NCI-H524 treated with DMSO at 0.1 percent for 48 hours (cell line): ENCODE measurements at places on chromosomes 2 and 18.
A peak's percentile ranks its signal among the peaks of the same experiment; 100 is the strongest.

- no peak for DNase-seq
Measured at GRCh38 chr18:36798738-36799473, 29.9 kb downstream of the TPGS2 start.

DNA sequence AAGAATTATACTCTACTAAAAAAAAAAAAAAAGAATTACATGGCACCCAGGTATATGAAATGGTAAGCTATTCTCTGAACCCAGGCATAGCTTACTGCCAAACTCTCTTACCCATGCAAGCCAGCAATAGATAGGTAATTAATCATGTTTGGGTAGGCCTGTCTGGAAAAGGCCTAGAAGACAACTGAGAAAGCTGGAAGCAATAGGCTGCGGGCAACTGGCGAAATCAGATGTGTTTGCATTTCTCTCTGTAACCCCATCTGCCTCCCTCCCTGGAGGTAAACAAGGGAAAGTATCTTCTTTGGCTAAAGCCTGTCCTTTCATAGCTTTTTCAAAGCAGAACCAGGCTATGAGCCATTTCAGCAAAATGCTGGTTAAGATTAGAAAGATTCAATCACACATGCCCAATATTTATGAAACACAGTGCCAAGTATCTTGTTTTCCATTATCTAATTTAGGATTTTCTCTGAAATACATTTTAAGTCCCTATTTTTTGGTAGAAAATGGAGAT lies 934.8 kb upstream of the DDX18 start:
- no peak for DNase-seq

- DNase-seq = no peak
Measured at GRCh38 chr2:182625814-182626213, 90.2 kb upstream of the DNAJC10 start.

- DNase-seq = peak; percentile 77
Measured at GRCh38 chr2:105320651-105321215, 8.8 kb downstream of the TGFBRAP1 start.

- no peak for DNase-seq
Measured at GRCh38 chr2:147375073-147375472, 469.8 kb upstream of the ACVR2A start.

- DNase-seq = peak; percentile 46
Measured at GRCh38 chr2:236824836-236825235, 255.2 kb downstream of the ACKR3 start.

DNA sequence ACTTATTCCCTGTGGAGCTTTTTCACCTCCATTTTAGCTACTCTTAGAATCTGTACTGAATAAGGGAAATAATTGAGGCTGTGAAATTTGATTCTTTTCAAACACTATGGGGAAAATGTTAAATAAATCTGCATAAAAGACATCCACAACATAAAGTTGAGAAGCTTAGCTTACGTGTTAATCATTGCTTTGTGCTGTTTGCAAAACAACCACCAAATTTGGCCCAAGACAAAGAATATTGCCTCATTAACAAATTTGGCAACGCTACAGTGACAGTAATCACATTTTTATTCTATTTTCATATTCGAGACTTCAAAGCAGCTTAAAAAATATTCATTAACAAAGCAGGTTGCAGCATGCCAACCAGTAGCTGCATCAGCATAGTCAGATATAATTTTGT lies 437.6 kb downstream of the DPP10 start:
- DNase-seq = no peak

GRCh38 chr2:64812285-64812684 lies 158.6 kb upstream of the SERTAD2 start:
- DNase-seq = no peak

GRCh38 chr18:58221060-58221725 lies 177.2 kb downstream of the NEDD4L start:
- DNase-seq = no peak

DNA sequence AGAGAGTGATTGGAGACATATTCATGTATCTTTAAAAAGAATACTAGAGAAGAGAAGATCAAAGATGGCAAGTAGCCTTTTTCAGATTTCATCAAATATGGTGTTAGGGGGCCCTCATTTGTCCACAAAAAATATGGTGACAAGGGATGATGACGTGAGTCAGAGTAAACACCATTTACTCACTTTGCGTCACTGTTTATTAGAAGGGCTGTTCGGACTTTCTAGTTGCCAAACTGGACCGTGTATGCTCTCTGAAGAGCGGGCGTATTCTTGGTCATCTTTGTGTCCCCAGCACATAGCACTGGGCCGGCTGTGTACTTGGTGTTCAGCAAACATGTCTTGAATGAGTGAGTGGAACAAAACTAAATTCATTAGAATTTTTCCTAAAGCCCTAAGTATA lies 37.5 kb downstream of the TTC39C start:
- no peak for DNase-seq

- DNase-seq = no peak
Measured at GRCh38 chr18:37182340-37183135, 353.6 kb downstream of the KIAA1328 start.

DNA sequence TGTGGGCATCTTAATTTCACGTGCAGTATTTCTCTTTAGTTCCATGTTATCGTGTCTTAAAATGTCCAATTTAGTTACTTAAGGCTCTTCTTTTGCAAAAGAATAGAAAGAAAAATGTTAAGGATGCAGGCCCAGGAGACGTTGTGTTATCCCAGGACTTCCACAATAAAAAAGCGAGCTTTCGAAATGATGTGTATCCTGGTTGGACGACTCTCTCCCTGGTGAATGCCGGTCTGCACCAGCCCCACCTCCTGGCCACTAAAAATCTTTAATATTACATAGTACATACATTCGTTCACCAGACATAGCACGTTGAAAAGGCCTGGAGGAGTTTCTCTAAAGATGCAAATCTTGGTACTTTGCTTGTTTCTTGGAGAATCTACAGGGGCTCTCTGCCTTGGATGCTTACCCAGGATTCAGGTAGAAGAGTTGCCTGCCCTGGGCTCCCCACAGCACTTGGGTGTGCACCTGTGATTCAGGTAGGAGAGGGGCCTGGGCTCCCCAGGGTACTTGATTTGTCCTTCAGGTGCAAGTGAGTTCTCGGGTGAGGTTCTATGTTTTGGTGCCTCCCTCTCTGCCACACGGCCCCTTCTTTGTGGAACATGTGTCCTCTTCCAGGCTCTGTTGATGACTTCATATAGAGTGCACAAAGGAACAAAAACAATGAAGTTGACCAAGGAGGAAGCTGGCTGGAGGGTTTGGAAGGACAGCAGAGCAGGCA lies 26.6 kb downstream of the TWIST2 start:
- DNase-seq = no peak

- DNase-seq = no peak
Measured at GRCh38 chr2:182509-183122, 81.2 kb downstream of the SH3YL1 start.

DNA sequence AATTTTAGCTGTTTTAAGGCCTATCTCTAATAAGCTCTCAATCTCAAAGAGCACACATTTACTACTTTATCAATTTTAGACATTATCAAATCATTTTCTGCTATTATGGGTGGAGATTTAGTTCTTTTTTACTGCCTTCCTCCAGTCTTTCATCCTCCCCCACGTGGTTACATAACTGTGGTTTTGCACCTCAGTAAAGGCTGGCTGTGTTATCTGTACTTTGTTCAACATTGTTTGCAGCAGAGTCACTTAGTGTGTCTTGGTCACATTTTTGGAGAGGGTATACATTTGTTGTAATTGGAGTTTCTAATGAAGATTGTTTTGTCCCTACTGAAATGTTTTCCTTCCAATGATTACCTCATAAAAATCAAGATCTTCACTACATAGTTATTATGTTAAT lies 549.6 kb upstream of the CELF4 start:
- DNase-seq = no peak

DNA sequence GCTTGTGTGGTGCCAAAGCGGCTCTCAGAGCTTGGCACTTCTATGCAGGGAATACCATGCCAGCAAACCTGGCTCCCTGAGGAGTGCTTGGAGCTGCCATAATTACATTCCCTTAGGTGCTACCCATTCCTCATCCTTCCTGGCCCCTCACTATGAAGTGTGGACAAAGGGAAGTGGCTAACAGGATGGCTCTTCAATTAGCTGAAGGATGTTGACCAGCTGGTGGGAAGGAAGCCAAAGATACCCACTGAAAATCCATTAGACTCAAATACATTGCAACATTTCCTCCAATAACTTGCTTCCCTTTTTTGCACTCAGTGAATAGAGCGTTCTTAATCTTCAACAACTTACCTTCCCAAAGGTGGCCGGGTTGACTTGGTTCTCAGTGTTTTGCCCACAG lies 8.5 kb downstream of the RFX8 start:
- DNase-seq = no peak

- peak; percentile 49 for DNase-seq
Measured at GRCh38 chr18:60157810-60158209, 214.8 kb downstream of the MC4R start.

DNA sequence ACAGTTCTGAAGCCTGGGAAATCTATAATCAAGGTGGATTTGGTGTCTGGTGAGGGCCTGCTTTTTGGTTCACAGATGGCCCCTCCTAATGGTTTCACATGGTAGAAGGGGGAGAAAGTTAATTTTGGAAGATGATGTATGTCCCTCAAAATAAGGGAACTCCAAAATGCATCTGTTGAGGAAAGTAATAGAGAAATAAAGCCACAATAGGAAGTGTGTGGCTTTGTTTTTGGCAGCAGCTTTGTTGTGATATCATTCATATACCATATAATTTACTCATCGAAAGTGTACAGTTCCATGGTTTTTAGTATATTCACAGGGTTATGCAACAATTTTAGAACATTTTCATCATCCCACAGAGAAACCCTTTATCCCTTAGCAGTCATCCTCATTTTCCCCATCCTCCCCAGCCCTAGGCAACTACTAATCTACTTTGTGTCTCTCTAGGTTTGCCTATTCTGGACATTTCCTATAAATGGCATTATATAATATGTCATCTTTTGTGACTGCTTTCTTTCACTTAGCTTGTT lies 274.0 kb upstream of the FAM98A start:
- DNase-seq = no peak

DNA sequence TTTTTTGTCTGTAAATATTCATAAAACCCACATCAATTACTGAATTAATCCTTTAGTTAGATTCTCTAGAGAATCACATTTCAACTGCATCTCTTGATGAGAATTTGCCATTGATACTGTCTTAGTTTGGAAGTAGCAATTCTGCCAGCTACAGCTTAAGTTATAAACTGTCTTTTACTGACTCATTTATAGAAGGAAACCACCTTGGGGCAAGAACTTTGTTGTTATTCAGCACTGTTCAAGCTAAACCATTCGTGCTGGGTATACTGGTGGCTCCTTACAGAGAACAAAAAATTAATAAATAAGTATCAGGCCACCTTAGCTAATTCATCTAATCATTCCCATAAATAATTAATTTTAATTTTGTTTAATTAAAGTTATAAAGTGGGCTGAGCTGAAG lies 1082.6 kb upstream of the CELF4 start:
- no peak for DNase-seq
